Fibroblast of skin of abdomen (primary cell): ENCODE measurements at places on chromosomes 12 and 14.

DNA sequence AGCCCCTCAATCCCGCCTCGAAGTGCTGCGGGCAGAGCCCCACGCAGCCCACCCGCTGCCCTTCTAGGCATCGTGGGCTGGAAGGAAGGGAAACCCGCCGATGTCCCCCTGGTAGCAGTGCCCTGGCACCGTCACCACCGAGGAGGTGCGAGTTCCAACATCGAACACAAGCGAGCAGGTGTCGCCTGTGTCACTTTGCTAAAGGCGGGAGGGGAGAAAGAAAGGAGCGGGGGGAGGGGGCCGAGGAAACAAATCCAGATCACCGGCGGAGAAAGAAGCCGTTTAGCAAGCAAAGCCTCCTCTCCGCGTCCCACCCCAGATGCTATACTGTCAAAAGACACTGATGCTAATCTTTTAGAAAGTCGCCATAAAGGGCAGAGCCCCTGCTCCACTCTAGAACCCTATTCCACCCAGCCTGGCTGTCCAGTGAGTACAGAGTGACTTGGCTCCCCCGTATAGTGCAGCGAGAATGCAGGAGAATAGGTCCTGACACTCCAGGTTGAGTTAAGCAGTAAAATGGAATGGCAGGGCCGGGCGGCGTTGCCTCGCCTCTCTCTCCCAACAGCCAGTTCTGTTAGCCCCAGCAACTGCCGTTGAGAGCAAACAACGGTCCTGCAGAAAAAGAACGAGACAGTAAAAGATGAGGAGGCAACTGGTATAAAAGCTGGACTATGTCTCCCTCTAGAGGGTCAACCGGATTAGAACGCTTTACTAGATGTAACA, 67.9 kb upstream of the USP15 start:
- DNase-seq, result peak; percentile 82

DNA sequence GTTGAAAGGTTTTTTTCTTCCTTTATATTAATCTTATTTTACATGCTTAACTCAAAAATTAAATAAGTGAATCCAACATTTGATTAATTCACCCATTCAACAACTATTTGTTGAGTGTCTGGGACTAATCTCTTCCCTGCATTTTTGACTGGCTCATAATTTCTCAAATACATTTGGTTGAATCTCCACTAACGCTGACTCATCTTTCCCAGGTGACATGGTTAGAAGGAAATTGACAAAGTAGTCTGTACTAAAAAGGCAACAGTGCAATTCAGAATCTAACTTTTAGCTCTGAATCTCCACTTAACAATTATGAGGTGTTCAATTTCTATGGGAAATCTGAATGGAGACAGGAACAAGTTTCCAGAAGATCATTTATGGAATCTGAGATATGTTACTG, 88.9 kb downstream of the LIN7A start:
- peak; percentile 12 for DNase-seq

DNA sequence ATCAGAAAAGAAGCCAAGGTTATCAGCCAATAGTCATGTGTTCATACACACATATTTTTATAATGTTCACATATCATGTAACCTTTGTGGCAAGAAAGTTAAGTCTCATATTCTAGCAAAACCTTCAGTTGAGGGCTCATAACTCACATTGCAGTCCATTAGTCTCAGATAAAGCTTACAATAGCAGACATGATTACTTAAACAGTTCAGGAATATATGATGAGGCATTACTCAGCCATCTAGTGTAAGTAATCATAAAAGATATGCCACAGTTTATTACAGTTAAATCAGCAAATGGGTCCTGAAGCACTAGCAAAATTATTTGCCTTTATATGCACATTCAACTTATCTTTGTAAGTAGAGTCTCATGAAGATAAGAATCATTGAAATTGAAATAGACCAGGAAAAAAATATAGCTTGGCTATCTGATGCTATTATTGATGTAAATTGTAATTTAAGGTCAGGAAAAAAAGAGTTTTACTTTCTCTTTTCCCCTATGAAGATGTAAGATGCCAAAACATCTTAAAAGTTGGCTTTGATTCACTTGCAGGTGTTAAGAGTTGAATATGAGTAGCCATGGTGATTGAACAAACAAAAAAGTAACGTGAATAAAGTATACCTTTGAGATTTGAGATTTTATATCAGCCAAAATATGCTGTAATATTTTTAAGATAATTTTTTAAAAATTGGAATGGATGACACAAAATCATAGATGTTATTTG, 537.0 kb downstream of the SLC6A15 start:
- peak; percentile 73 for DNase-seq

GRCh38 chr12:92158796-92159439, 13.3 kb upstream of the BTG1 start:
- no peak for DNase-seq

DNA sequence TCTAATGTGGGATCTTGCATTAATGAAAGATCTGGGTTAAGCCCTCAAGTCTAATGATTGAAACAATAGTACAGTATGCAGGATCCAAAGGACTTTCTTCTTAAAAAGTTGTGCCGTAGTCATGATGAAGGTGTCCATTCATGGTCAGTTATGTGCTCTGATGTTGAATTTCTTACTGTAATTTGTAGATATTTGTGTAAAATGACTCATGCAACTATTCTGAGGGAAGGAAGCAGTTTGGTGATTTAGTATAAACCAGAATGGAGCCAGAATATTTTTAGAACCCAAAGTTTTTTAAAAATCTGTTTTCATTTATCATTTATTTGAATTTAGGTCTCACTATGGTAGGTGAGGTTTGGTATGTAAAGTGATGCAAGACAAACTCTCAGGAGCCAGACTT, 151.2 kb downstream of the AKAP6 start:
- DNase-seq, result peak; percentile 77

GRCh38 chr12:101356794-101357193, 50.8 kb downstream of the ARL1 start:
- no peak for DNase-seq

DNA sequence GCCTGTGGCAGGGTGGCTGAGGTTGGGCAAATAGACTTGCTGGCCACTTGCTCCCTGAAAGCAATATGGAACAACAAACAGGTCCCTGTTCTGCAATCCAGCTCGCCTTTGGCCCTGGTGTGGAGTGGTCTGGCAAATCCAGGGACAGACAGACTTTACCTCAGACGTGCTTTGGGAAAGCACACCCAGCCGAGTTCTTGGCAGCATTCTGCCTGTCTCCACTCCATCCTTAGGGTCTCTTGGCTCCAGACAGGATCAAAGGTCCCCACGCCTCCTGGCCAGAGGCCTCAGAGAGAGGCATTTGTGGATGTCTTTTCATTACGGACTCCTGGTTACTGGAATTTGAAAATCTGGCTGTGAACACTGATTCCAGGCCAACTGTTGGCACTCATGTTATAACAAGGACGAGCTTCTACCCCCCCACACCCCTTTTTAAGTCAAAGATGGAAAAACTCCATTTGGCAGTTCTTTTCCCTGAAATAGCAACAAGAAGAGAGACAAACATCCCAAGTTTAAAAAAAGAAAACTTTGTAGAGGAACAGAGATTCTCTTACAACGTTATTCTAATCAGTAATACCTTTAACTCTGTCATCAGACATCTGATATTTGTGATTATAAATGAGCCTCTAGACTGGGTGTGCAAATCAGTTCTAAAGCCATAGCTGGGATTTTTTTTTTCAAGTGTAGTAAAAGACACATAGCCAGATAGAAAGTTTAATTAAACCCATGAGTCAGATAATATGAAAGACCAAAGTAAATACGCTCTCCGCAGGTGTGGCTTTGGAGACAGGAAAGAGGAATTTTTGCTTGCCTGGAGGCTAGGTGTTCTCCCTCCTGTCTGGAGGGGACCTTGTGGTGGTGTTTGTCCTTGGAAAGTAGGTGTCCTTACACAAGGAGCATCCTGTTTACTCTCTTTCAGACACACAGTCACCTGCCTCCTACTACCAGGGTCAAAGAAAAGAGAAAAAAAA, 60.7 kb downstream of the GALNT8 start:
- DNase-seq, result no peak

DNA sequence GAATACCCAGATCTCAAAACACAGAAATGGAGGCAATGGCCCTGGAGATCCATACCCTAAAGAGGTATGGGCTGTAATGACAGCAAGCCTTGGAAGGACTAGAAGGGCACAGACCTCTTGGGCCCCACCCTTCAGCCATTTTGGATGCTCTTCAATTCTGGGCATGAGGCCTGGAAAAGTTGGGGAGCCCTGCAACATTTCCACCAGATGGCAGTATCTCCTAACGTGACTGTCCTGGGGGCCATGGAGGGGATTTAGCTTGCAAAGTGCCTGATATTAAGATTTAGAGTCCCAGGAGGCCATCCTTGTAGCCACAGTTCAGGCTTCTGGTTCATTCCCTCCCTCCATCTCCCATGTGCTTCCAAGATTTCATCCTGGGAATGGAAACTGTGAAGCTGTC, 30.2 kb downstream of the KCNA5 start:
- DNase-seq, result peak; percentile 70

GRCh38 chr14:65879248-65880009, 466.9 kb downstream of the FUT8 start:
- DNase-seq, result peak; percentile 63

- peak; percentile 28 for DNase-seq
Observed at GRCh38 chr12:123097561-123098084, 53.3 kb downstream of the PITPNM2 start.

- no peak for DNase-seq
Observed at GRCh38 chr12:15693228-15693911, 95.8 kb downstream of the EPS8 start.

- DNase-seq, result no peak
Observed at GRCh38 chr12:64457032-64457431, 5.1 kb downstream of the TBK1 start.

DNA sequence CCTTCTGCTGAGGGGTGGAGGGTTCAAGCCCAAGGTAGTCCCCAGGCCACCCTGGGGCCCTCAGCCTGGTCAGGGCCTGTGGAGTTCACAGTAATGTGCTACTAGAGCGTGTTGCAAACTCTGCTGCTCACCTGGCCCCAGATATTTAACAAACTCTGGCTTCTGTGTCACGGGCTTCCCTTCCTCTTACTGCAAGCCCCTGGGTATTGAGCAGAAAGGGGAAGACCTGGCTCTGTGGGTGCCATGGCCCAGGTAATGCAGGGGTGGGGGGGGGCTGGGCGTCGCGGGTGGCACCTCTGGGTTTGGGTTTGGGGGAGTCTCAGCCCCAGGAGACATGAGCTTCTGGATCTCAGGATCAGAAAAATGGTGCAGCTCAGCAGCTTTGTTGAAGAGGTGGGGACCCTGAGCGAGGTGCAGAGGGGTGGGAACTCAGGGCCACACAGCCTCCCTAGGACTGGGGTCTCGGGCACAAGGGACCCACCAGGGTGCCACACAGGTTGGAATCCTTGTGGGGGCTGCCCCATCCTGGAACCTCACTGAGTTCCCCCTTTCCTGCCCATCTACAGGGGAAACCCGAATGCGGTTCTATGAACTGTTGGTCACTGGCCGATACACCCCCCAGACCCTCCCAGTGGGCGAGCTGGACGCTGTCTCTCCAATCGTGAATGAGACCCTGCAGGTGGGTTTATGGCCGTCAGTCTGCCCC, 4.0 kb downstream of the SETD1B start:
- DNase-seq, result no peak

- no peak for DNase-seq
Observed at GRCh38 chr12:58470266-58471010, 449.9 kb downstream of the LRIG3 start.

- DNase-seq, result no peak
Observed at GRCh38 chr12:68775121-68775630, 29.2 kb downstream of the SLC35E3 start.

DNA sequence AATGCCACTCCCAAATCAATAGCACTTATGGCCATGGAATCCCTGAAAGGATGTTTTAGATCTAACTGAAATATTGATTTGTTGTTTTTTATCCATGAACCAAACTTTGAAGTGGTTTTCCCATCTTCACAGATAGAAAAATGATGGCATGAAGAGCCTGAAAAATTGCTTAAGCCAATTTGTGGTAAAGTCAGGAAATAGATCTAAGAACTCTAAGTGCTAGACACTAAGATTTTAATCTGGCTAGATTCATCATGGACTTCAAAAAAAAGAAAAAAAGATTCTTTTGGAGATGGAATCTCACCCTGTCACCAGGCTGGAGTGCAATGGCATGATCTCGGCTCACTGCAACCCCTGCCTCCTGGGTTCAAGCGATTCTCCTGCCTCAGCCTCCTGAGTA, 45.0 kb upstream of the STRN3 start:
- peak; percentile 42 for DNase-seq
